ENCODE measurements at places on chromosomes 12 and 14. TPM values are rescaled to one million over a fixed set of nuclear protein-coding genes. Genes with fewer than 3 reads are reported as not detected.

Gene KRT85
- not detected for total RNA-seq

Gene ZDHHC22
- total RNA-seq, result not detected

Gene CLEC2D
- total RNA-seq, result 7.5 TPM

Gene TRPV4
- under 0.01 TPM for total RNA-seq

Gene ANKRD52
- 15.8 TPM for total RNA-seq

Gene FAM177A1
- 50.7 TPM for total RNA-seq

Gene CACNA2D4
- 3.8 TPM for total RNA-seq

Gene CD69
- 2.5 TPM for total RNA-seq

Gene SRGAP1
- total RNA-seq, result 13.8 TPM

Gene NRL
- 3.0 TPM for total RNA-seq

Gene COCH
- total RNA-seq, result 3.4 TPM

Gene ADAM21
- 0.26 TPM for total RNA-seq

Gene SUSD6
- 89.5 TPM for total RNA-seq

Gene EPYC
- not detected for total RNA-seq

Gene MAGOHB
- total RNA-seq, result 10.0 TPM

Gene CCDC177
- not detected for total RNA-seq

Gene IL26
- total RNA-seq, result not detected

Gene RHOJ
- 12.1 TPM for total RNA-seq

Gene SLC39A9
- total RNA-seq, result 43.9 TPM

Gene SCNN1A
- total RNA-seq, result 0.83 TPM

Gene ZCRB1
- total RNA-seq, result 46.5 TPM

Gene RAD51AP1
- 1.4 TPM for total RNA-seq

Gene TAS2R43
- total RNA-seq, result 1.2 TPM

Gene UBE3B
- total RNA-seq, result 47.5 TPM

Gene PPFIA2
- 0.86 TPM for total RNA-seq

Gene ADIPOR2
- total RNA-seq, result 31.5 TPM

Gene KRT75
- total RNA-seq, result not detected

Gene KRT79
- total RNA-seq, result not detected

Gene TMEM253
- not detected for total RNA-seq

Gene OXA1L
- total RNA-seq, result 74.9 TPM

Gene ST8SIA1
- 13.6 TPM for total RNA-seq

Gene ADCY4
- total RNA-seq, result 36.9 TPM

Gene KLRB1
- 0.23 TPM for total RNA-seq

Gene PLA2G1B
- total RNA-seq, result not detected

Gene ZFP36L1
- 261 TPM for total RNA-seq

Gene CCND2
- total RNA-seq, result 122 TPM

Gene PROX2
- not detected for total RNA-seq

Gene MYF6
- total RNA-seq, result not detected

Measured in esophagus muscularis mucosa (tissue), 4 donors.